ENCODE measurements at places on chromosomes 3 and 15. TPM values are rescaled to one million over a fixed set of nuclear protein-coding genes. Genes with fewer than 3 reads are reported as not detected.

CPA3 gene
- not detected for total RNA-seq

SATB1 gene
- 686 TPM for total RNA-seq

CRYGS gene
- total RNA-seq: 3.2 TPM

CPN2 gene
- total RNA-seq: not detected

ROPN1B gene
- total RNA-seq: not detected

TMEM212 gene
- total RNA-seq: not detected

DNA sequence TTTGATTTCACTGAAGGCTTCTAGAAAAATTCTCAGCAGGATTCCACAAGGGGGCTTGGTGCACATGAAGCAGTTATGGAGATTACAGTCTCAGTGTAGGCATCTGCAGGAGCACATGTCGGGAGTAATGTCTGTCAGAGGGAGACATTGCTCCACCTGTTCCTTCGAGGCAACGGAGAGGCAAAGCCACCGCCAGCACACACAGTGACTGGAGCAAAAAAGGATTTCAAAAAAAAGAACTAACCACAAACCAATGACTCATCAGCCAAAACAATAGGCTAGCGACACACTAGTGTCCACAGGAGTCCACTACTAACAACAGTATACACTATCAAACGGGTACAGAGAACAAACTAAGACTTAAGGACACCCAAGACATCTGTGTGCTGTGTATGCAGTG lies 68.9 kb downstream of the NPTN start:
- DNase-seq: no peak
- peaks cover 22% of the 10 kb centered on the region for H3K4me1 ChIP-seq
- no peak overlapping the region for H3K4me3 ChIP-seq

- H3K4me3 ChIP-seq: no peak within 1 kb of the TSS
- H3K27me3 ChIP-seq: peaks cover 12% of the 10 kb centered on the region
- DNase-seq: no peak
- no peak within 1 kb of the TSS for H3K27ac ChIP-seq
Measured at GRCh38 chr3:178536211-178537079, at the start of gene KCNMB2. KCNMB2 (plus strand) TSS chr3:178536436.

GRCh38 chr3:71447803-71448202 lies 135.7 kb downstream of the FOXP1 start:
- peaks cover 7% of the 10 kb centered on the region for H3K36me3 ChIP-seq
- peaks cover 5% of the 10 kb centered on the region for H3K27me3 ChIP-seq
- H3K4me1 ChIP-seq: peaks cover 76% of the 10 kb centered on the region
- DNase-seq: no peak
- no peak overlapping the region for H3K27ac ChIP-seq

GRCh38 chr3:1195947-1196346 lies 103.1 kb downstream of the CNTN6 start:
- no peak overlapping the region for H3K4me3 ChIP-seq
- H3K27ac ChIP-seq: no peak overlapping the region
- no peaks in the 10 kb centered on the region for H3K27me3 ChIP-seq
- DNase-seq: no peak
- H3K4me1 ChIP-seq: no peaks in the 10 kb centered on the region

DNA sequence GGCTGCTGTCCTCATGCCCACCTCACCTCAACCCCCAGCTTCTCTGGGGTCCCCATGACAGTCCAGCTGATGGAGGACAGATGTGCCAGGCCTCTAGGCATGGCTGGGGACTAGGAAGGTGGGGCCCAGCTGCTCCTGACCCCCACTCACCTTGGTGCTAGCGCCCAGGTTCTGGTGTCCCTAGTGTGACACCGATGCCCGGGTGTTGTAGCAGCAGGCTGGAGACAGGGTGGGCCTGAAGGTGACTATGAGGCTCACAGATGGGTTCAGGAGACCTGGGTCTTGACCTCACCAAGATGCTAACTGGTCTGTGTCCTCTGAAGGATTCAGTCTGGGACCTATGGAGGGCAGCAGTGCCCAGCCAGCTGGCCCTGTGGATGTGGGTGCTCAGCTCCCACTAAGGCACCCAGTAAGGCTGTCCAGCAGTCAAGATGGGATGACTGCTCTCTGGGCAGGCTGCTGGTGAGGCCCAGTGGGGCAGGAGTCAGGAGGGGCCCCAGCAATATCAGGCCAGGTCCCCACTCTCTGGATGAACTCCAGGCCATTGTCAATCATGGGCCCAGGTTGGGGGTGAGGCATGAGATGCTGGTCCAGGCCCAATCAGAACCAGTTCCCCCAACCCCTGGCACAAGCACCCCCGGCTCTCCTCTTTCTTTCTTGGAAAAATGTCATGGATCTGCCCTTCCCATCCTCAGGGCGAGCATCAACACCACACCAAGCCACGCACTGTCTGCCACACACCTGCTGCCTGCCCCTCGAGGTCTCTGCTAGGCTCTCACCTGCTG lies 33.0 kb downstream of the ALDH1L1 start:
- no peaks in the 10 kb centered on the region for H3K36me3 ChIP-seq
- no peak overlapping the region for H3K27ac ChIP-seq
- no peak for DNase-seq
- H3K4me1 ChIP-seq: no peaks in the 10 kb centered on the region
- no peak overlapping the region for H3K4me3 ChIP-seq

DNA sequence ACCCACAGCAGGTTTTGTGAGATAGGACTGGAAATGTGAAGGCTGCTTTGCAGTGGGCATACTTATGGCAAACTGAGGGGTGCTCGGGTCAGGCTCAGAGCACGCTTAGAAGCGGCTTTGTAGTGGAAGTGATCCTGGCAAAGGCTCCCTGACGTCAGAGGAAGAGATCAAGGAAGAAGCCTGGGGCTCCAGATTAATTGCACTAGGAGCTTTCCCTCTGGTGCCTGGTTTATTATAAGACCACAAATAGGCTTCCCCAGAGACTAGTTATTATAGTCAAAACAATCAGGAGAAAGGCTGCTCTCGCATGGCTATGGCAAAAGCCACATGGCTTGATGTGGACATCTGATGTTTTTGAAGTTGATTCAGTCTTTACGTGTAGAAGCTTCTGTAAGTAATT lies 515.1 kb downstream of the GABRG3 start:
- H3K27ac ChIP-seq: no peak overlapping the region
- no peaks in the 10 kb centered on the region for H3K27me3 ChIP-seq
- no peaks in the 10 kb centered on the region for H3K4me1 ChIP-seq
- no peak for DNase-seq
- no peak overlapping the region for H3K4me3 ChIP-seq
- no peaks in the 10 kb centered on the region for H3K36me3 ChIP-seq

DNA sequence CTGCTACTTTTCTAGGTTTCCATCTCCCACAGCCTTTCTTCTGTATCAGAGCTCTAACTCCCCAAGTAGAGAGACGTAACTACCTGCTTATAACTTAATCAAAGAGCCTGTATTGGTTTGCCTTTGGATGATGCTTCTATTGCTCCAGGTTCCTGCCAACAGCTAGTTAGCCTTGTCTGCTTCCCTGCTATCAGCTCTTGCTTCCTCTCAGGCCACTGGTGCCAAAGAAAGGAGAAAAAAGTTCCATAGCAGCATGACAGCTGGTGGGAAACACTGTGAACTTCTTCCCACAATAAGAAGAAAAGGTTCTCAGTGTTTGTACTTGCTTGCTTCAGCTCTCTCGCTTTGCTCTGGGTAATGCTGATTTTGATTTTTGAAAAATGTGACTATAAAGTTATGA lies 206.6 kb downstream of the GBE1 start:
- DNase-seq: no peak
- no peaks in the 10 kb centered on the region for H3K4me1 ChIP-seq
- peaks cover 2% of the 10 kb centered on the region for H3K36me3 ChIP-seq
- no peak overlapping the region for H3K4me3 ChIP-seq

DNA sequence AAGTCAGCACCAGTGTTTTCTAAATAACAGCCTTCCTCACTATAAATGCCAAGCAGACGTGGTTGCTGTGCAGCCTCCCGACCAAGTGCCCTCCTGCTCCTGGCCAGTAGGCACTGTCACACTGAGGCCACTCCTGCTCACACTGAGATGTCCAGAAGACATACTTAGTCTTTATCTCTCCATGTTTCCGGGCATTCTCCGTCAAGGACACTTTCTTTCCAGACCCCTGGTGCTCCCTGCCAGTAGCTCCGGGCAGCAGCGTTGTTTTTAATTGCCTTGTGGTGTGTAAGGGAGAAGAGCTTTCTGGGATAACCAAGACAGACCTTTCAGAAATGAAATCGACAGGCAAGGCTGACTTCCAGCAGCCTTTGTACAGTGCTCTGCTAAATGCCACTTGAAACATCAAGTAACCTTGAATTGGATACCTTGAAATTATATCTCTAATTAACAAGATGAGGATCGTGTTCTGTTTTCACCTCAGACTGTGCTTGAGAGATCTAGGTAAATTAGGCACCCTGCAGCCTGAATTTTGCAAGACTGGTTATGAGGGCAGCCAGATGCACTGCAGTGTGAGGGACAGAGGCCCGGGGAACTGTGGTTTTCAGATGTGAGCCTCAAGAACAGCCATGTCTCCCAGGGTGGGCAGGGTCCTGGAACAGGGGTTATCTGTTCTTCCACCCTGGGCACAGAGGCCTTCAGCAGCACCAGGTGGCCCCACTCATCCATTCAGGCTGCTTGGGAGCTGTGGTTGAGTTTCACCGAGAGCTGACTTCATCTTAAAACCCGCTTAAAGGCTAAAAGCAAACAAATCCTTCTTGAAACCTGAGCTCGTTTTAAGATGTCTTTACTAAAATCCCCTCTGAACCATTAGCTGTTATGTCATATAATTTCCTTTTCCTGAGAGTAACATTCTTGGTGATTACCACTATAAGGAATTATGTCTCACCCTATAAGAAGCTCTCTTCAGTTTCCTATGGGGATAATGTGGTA lies 105.5 kb upstream of the IL12A start:
- no peak overlapping the region for H3K27ac ChIP-seq
- H3K4me1 ChIP-seq: no peaks in the 10 kb centered on the region
- no peaks in the 10 kb centered on the region for H3K36me3 ChIP-seq
- peaks cover 3% of the 10 kb centered on the region for H3K27me3 ChIP-seq
- DNase-seq: no peak
- no peak overlapping the region for H3K4me3 ChIP-seq

DNA sequence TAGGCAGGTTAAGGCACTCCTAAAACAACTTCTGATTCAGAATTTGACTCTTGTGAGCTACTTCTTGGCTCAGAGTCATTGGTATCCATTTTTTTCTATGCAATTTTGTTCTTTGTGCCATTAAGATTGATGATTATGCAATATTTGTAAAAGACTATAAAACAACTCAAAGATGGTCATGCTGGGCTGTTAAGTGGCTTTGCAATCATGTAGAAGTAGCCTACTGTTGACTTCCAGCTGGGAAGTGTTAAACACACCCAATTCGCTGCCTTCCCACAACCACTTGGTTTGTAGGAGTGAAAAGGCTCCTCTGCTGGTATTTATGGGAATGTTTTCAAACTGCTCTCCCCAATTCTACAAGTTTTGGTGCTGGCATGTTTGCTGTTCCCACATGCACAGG lies 74.7 kb upstream of the COL6A6 start:
- no peaks in the 10 kb centered on the region for H3K27me3 ChIP-seq
- DNase-seq: no peak
- H3K27ac ChIP-seq: no peak overlapping the region
- no peaks in the 10 kb centered on the region for H3K36me3 ChIP-seq
- no peak overlapping the region for H3K4me3 ChIP-seq

- no peaks in the 10 kb centered on the region for H3K4me1 ChIP-seq
- H3K27ac ChIP-seq: no peak overlapping the region
- peaks cover 13% of the 10 kb centered on the region for H3K27me3 ChIP-seq
- H3K4me3 ChIP-seq: no peak overlapping the region
Measured at GRCh38 chr3:187296058-187296457, 4.5 kb upstream of the MASP1 start.

- no peak for DNase-seq
- peaks cover 19% of the 10 kb centered on the region for H3K4me1 ChIP-seq
- H3K4me3 ChIP-seq: peak overlapping the region; percentile 87
- H3K36me3 ChIP-seq: peaks cover 17% of the 10 kb centered on the region
- no peaks in the 10 kb centered on the region for H3K27me3 ChIP-seq
Measured at GRCh38 chr3:49674497-49674983, 389 bp downstream of the APEH start.

- H3K4me3 ChIP-seq: no peak overlapping the region
- no peak for DNase-seq
- H3K27ac ChIP-seq: no peak overlapping the region
- peaks cover 59% of the 10 kb centered on the region for H3K4me1 ChIP-seq
Measured at GRCh38 chr15:76983590-76984375, 11.1 kb upstream of the PSTPIP1 start.

- peak; percentile 5 for DNase-seq
- H3K27ac ChIP-seq: no peak overlapping the region
- no peaks in the 10 kb centered on the region for H3K4me1 ChIP-seq
- peaks cover 12% of the 10 kb centered on the region for H3K27me3 ChIP-seq
- H3K4me3 ChIP-seq: no peak overlapping the region
Measured at GRCh38 chr3:102673271-102674115, 238.7 kb downstream of the ZPLD1 start.

- H3K27me3 ChIP-seq: no peaks in the 10 kb centered on the region
- no peak overlapping the region for H3K4me3 ChIP-seq
- H3K36me3 ChIP-seq: no peaks in the 10 kb centered on the region
Measured at GRCh38 chr3:153591561-153592245, 429.7 kb downstream of the RAP2B start.

DNA sequence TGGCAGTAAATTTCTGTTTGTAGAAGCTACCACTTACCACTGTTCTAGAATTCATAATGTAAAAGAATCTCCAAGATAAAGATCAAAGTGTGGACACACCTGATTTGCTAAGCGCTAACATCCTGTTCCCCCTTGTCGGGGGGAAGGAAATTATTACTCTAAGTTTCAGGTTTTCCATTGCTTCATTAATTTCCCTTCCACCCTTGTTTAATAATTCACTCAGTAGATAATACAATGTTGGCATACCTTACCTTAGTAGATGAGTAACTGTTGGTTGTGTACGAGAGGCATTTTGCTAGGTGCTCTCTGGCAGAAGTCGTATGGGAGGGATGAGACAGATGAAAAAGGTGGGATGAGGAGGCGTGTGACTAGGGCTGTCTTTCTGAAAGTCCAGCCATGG lies 641.2 kb upstream of the ARRDC4 start:
- no peak overlapping the region for H3K27ac ChIP-seq
- H3K4me3 ChIP-seq: no peak overlapping the region
- no peak for DNase-seq
- H3K36me3 ChIP-seq: no peaks in the 10 kb centered on the region
- no peaks in the 10 kb centered on the region for H3K27me3 ChIP-seq

Data from activated T-helper 1 cell treated with anti-CD3 and anti-CD28 coated beads, Interleukin-12 subunit alpha, Interleukin-12 subunit beta, Interleukin-2, Interleukin-4 antibody, amounts not matched to agents 30 ng/mL and 10 ng/mL and 1 ng/mL, durations not matched to agents 14 hours and 24 hours and 36 hours (primary cell).